Fibroblast of the conjunctiva (primary cell): ENCODE measurements at places on chromosomes 2 and 18.

DNA sequence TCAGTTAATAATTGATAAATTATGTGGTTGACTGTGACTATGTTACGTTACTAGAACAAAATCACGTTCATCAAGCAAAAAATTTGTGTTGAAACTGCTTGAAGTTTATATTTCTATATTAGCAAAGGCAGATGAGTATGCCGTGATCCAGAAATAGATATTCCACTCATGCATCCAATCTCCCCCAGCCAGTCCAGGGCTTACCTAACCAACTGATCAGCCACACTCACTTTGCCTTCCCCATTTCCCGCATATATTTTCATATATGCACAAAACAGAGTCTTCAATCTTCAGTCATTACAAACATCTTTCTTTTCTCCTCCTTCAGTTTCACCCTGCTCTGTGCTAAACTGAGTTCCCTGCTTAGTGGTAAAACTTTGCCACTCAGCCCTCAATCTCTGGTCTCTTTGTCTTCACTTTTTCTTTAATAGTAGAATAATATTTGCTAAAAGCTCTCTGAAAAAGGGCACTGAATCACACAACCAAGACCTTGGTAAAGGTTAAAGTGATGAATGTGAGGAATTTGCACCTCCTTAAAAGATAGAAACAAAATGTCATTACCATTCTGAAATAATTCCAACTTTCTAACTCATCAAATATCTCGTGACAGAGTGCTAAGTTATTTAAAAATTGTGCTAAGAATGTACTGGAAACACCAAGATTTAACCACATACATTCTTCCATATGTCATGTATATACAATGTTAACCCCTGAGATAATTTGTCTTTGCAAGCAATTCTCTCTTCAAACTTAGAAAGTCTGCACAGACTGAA lies 893.2 kb upstream of the CRIM1 start:
- DNase-seq = no peak

DNA sequence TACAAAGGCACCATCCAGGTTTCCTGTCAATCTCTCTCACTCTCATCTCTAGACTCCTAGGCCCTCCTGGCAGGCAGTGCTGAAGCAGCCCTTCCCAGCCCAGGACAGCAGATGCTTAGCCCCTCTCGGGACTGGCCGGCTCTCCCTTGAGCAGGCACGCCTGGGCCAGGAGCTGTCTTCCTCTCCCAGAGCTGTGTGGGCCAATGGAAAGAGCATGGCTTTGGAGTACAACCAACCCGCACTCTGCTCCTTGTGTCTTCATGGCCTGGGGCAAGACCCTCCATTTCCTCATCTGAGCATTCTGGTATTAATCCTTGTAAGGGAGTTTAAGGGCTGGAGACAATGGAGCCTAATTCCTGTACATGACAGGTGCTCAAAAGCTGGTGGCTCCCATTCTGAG lies 97.2 kb downstream of the CAPN13 start:
- no peak for DNase-seq

DNA sequence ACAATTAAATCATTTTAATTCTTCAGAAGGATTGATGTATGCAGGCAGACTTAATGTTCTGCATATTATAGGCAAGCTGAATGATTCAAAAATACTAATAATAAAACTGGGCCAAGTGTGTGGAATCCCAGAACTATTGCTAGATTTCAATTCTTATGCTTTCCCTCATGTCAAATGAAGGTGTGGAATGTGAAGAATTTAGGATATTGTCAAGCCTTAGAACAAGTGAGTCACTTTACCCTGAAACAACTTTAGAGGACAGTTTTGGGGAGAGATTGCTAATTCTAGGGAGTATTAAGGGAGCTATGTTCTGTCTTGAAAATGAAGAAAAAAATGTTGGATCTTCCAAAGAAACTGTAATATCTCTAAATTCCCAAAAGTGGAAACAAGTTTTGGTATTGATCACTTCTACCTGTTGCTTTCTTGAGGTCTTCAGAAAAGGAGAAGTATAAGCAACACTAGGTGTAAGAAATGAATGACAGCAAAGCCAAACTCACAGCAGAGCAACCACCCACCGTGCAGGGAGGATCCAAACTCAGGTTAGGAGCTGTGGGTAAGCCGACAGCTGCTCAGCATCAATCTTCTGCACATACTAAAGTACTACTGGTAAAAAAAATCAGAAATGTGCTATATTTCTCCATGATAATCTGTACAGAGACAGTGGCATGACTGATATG lies 818.1 kb downstream of the SLC4A3 start:
- DNase-seq = no peak

DNA sequence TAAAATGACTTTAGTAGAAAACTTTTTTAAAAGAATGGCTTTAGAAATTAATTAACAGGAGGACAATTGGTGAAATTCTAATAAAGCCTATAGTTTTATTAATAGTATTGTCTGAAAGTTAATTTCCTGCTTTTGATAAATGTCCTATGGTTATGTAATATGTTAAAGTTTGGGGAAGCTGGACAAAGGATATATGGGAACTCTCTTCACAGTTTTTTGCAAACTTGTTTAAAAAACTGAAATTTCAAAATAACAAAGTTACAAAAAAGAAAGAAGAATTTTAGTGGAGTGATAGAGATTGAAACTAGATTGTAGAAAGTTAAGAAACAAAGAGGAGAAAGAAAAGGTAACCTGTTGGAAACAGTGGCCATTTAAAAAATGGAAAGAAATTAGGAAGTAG lies 67.3 kb downstream of the SEMA4F start:
- no peak for DNase-seq

DNA sequence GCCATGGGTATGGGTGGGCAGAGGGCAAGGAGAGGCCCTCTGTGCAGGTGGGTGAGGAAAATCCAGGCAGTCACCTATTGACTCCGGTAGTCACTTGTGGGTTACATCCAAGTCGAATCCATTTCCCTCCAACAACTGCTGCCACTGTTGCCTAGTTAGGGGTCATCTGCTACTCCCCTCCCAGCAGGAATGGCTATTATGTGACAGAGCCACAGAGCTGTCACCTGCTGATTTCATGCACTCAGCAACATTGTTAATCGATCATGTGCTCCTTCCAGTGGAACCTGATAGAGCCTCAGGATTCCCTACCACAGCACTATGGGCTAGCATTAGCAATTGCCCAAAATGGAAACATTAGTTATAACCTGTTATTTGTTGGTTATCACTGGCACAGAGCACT lies 31.4 kb downstream of the POLR1A start:
- no peak for DNase-seq
